CD8-positive, alpha-beta memory T cell (primary cell): ENCODE measurements at places on chromosomes 2 and 18. TPM values are rescaled to one million over a fixed set of nuclear protein-coding genes. Genes with fewer than 3 reads are reported as not detected.

Gene GCKR
- total RNA-seq: not detected

Gene ALLC
- not detected for total RNA-seq

Gene LOXL3
- total RNA-seq: 0.77 TPM

Gene REG3G
- total RNA-seq: not detected

Gene SLC19A3
- total RNA-seq: not detected

Gene ACTG2
- not detected for total RNA-seq

Gene SGO2
- 18.6 TPM for total RNA-seq

Gene CNGA3
- not detected for total RNA-seq

Gene CCDC74A
- total RNA-seq: 3.6 TPM

Gene ZBTB7C
- 0.13 TPM for total RNA-seq

Gene CDH20
- 0.11 TPM for total RNA-seq

Gene FHOD3
- not detected for total RNA-seq

Gene SP100
- total RNA-seq: 82.7 TPM

Gene SGPP2
- 7.6 TPM for total RNA-seq

Gene ATP5MC3
- total RNA-seq: 416 TPM

Gene NYAP2
- not detected for total RNA-seq

DNA sequence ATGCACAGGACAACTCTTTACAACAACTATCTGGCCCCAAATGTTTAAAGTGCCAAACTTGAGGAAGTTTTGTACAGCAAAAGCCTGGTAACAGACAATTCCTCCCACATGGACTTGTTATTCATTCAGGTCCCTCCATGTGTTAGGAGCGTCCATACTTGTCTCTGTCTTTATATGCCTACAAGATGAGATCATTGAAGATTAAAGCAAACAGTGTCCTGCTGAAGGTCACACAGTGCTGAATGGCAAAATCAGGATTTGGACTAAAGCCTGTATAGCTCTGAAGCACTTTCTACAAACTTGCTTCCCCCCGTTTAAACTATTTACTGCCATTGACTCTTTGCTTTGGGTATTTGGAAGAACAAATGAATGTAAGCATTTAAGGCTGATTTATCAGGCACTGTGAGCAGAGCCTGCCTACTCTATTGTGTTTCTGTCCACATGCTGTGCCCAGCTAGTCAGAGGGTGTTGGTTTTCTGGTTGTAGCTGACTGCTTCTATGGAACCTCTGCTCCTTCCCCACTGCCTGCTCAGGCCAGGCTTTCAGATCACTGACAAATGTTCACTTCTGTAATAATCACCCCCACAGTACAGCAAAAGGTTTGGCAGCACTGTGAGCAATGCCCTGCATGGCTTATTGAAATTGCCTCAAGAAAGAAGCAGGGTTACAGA is 274.3 kb downstream of the THSD7B start:
- DNase-seq: no peak

- DNase-seq: no peak
Measured at GRCh38 chr18:71831039-71831438, 713.1 kb downstream of the CBLN2 start.

DNA sequence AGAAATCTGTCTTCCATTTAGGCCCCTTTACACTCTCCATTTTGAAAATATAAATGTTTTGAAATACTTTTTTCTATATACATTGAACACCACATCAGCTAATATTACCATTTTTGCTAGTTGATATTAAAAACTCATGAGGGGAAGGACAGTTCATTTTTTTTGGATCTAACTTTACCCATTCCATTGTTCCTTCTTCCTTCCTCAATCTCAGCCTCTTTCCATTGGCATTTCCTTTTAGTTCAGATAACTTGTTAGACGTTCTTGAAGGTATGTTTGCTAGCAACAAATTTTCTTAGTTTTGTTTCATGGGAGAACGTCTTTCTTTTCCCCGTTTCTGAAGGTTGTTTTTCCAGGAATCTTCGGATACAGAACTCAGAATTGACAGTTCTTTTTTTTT is 759.0 kb downstream of the SOCS6 start:
- no peak for DNase-seq

- DNase-seq: no peak
Measured at GRCh38 chr2:72109291-72109690, 38.4 kb downstream of the CYP26B1 start.

DNA sequence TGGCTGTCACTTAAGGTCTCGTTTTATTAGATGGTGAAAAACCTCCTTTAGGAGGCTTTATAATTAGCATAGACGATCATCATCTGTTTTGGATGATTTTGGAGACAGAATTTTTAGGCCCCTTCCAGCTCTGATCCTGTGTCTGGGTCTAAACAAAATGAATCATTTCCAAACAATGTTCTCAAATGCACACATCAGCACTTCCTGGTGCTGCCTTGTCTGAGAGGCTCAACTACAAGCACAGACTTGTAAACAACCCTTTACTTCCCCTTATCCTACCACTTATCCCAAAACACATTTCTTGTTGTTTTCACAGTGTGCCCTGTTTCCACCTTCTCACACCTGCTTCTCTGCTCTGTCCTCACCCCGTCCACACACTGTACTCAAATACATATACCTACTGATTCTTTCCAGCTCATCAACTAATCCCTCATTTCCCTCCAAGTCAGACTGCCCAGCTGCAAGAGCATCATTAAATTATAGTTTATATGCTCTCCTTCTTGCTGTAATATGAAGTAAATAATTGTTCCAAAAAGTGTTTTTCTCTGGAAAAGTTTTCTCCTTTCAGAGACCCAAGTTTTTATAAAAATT is 71.2 kb upstream of the COL3A1 start:
- no peak for DNase-seq

GRCh38 chr18:1994471-1994870 is 576.8 kb downstream of the METTL4 start:
- DNase-seq: no peak

DNA sequence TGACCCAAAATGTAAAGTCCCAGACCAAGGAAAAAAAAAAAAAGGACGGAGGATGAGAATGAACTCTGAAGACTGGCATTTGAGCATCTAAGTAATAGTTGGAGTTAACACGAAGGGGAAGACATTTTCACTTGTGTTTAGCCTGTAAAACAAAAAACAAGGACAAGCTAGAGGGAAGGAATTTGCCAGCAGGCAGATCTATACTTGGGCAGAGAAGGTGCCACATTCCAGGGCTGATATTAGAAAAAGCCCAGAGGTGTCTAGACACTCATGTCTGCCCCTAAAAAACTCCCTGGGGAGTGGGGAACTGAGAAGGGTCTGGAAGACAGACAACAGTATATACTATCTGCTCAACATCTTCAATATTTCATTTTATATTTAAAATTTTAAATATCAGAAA is 171.1 kb downstream of the ZEB2 start:
- DNase-seq: no peak

DNA sequence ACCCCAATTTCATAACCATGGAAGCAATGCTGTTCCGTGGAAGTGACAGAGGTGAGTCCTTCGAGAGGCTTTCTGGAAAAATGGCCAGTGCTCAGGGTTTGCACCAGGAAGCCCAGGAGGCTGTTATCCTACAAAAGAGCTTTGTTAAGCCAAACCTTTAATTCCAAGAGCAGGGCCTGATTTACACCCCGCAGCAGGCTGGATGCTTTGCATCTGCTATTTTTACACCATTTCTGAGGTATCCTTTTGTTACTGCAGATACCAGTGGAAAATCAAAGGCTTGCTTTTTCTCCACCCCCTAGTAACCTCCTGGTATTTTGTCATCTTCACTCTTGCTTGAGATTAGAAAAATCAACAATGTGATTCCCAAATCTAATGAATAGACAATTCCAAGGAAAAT is 380.6 kb downstream of the SOX11 start:
- no peak for DNase-seq

GRCh38 chr2:10303694-10304378 is 1.1 kb downstream of the HPCAL1 start:
- peak; percentile 56 for DNase-seq

DNA sequence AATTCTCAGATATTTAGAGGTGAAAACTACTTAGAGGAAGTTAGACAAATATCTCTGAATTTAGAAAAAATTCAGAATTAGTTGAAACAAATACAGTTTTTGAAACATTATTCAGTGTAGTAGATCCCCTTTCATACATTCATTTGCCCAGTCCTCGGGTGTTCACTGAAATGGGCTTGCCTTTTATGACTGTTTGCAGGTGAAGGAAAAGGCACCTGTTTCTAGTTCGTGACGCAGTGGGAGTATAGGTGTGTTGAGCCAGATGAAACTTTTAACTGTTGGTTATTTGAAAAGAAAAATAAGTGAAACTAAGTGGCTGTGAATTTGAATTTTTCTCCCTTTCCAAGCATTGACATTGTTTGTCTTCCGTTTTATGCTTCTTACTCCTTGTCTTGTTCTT is 28.9 kb downstream of the TMEFF2 start:
- no peak for DNase-seq

- no peak for DNase-seq
Measured at GRCh38 chr2:26074676-26075075, 40.8 kb downstream of the RAB10 start.

GRCh38 chr18:50967714-50968661 is at the start of gene ELAC1:
Gene ELAC1, plus strand, starts transcription at chr18:50968040. Its CDS starts 6,365 bp downstream, at chr18:50974405.
- DNase-seq: peak; percentile 47

- no peak for DNase-seq
Measured at GRCh38 chr2:42504364-42505230, 10.8 kb upstream of the KCNG3 start.

- DNase-seq: no peak
Measured at GRCh38 chr2:156065912-156066311, 266.6 kb downstream of the NR4A2 start.

DNA sequence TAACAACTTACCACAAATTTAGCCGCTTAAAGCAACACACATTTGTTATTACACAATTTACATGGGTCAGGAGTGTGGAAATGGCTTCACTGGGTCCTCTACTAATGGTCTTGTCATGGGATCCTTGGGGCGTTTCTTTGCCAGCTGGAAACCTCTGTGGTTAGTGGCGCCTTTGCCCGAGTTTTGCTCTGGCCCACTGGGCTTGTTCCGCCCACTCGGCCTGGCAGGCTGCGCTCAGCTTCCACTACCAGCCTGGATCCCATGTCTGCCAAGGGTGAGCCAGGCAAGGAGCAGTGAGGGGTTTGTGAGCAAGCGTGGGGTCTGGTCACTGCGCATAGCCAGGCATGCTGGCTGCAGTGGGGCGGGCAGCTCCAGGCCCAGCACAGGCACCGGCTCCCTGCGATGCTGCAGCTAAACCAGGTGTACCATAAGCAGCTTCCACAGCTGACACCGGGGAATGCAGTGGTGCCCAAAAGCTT is 16.2 kb upstream of the MBD2 start:
- no peak for DNase-seq

DNA sequence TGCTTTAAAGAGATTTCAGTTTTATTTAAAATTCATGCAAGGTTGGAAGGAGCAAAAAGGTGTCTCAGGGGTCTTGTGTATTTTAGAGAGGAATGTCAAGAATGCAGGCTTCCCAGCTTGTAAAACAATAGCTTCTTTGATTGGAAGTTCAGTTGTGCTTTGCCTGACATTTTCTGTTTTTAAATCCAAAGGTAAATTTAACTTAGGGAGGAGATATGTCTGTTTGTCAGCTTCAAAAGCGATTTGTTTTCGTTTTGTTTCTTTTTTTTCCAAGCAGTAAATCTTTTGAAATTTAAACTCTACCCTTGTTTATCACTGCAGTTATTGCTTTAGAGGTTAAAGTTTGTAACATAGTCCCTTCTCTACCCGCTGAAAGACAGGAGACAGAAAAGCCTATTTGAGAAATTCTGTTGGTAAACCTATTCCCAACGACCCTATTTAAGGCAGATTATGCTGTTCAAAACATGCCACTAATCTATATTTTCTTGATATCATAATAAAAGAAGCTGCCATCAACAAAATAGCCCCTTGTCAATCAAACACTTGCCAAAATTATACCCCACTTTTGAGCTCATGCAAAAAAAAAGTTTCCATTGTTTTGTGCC is 639.6 kb downstream of the IRS1 start:
- no peak for DNase-seq

DNA sequence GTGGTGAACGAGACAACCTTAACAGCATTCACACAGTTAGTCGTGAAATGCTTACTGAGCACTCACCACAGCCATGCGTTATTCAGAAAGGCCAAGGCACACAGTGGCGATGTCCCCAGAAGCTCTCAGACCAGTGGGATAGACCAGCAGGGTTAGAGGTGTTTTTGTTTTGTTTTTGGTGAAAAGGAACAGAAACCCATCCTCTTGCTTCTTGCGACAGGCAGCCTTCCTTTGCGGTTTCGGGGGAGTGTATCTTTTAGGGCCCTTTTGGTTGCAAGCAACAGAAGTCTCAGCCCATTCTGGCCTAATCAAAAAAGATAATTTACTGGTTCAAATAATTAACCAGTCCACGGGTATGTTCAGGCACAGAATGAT is 4.7 kb downstream of the GNLY start:
- DNase-seq: no peak

DNA sequence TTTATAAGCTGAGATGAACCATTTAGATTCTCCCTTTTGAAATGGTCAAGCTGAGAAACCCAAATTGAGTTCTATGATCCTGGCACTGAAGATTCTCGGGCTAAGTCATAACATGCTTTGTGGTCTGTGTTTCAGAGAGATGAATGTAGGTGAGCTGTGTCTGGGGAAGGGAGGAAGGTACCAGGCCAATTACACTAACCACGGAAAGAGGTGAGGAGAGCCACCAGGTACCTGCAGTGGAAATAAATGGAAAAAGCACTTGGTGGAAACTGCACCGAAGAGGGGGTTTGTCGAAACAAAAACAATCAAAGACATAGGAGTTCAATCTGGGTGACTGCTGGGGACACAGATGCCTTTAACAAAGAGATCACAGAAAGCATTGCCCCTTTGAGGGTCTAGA is 963 bp upstream of the MRPL44 start:
- no peak for DNase-seq
